Left ventricle myocardium inferior (tissue), 1 donor: ENCODE measurements at places on chromosomes 4 and X.

DNA sequence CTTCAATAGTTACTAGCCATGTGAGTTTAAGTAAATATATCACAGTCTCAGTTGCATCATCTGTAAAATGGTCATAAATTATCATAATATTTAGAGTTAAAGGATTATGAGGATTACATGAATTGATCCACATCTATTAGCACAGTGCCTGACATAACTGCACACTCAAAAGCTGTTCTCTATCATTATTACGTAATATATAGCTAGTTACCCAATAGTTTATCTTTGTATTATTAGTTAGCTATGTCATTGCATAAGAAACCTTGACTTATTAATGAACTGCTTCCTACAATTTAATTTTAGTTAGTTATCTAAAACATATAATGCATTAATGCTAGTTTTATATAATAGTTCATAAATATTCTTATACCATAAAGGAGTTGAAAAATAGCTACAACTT, 1076.9 kb upstream of the GRID2 start:
- DNase-seq = no peak

- peak; percentile 25 for DNase-seq
Measured at GRCh38 chr4:6245246-6246169, 24.1 kb upstream of the WFS1 start.

- no peak for DNase-seq
Measured at GRCh38 chr4:26751004-26751403, 109.6 kb upstream of the STIM2 start.

DNA sequence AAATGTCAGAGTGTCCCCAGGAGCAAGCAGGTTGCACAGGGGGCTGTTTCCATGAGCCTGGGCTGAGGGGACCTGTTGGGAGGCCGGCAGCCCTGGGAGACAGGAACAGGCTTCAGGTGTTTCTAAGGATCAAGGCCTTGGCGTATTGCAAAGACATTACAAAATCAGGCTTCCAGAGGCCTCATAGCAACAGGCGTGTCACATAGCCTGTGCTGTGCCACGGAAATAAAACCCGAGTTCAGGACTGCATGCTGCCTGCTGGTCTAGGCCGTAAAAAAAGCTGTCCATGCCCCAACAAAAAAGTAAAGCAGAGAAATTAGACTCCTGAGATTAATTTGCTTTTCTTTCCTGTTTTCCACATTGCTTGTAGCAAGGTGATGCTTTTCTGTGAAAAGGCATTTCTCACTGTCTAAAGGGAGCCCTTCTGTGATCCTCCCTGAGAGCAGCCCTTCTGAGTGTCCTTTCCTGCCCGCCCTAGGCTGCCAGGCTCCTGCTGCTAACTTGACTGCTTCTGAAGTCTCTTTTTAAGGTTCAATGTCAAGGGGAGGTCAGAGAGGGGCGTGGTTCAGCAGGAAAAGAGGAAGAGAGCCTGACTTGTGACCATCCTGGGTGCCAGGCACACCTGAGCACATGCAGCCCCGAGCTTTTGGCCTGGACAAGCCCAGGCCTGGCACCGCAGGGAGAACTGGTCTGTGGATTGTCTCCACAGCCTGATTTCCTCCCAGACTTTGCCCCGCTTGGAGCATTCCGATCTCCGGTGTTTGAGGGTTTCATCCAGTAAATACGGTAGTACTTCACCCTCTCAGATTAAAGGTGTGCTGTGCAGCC, 21.3 kb downstream of the SHROOM2 start:
- no peak for DNase-seq

DNA sequence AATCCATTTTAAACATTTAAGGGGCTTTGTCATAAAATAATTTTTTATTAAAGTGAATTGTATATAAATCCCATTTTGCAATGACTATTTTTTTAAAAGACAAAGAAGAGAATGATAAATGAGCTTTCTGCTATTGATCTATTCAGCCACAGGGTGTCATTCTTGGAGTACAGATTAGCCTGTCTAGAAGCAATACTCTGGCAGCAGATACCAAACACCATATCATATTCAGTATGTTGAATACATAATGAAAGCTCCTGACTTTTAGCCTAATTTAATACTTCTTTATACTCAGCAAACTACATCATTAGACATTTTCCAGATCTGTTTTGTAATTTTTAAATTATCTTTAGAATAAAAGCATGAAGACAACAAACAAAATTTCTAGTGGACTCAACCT, 496.3 kb downstream of the PDGFC start:
- no peak for DNase-seq

GRCh38 chr4:126396703-126397102, 1081.9 kb downstream of the FAT4 start:
- DNase-seq = no peak

GRCh38 chr4:174217273-174218126, 66.0 kb downstream of the FBXO8 start:
- peak; percentile 42 for DNase-seq

- no peak for DNase-seq
Measured at GRCh38 chrX:105527759-105528158, 294.6 kb upstream of the NRK start.

GRCh38 chr4:137421796-137422195, 110.5 kb downstream of the PCDH18 start:
- no peak for DNase-seq

DNA sequence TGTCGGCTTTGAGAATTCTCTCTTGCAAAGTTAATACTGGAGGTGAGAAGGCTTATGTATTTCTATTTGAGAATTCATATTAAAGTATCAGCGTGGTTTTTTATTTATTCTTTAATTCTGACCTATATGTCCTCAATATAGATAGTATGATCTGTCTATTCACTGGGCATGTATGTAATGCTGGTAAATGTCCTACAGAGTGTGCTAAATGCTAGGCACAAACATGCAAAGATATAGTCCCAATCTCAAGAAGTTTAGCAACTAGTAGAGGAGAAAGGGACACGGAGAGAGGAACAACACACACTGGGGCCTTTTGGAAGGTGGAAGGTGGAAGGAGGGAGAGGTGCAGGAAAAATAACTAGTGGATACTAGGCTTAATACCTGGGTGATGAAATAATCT, 11.0 kb upstream of the BMPR1B start:
- no peak for DNase-seq

DNA sequence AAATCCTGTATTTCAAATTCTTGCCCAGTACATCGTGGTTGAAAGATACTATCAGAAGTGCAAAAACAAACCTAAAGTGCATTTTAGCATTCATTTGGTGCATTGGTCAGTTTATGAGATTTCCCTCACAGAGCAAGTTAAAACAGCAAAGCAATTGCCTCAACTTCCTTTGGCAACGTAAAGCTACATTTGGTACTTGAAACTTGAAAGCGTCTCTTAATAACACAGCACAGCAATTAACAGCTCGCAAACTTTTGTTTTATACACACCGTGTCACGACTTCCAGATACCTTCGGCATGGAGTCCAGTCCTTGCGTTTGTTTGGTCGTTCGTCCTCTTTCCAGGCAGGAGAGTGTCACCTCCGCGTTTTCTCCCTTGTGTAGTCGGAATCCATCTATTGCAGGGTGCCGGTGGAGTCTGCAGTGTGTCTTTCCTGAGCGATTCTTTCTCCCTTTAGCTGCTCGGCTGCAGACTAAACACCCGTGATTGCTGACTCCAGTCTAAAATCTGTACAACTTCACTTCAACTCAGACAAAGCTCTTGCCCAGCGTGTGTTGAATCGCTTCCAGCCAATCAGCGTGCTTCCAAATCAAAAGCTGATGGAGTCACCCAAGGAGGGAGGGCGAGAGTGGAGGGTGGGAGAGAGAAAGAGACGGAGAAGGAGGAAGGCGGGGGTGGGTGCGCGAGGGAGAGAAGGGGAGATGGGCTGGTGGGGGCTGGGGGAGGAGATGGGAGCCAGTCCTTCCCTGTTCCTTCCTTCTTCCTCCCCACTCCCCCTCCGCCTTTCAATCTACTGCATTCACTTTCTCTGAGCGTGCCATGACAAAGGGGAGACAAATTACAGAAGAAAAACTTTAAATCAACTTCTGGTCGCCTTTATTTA, at the start of gene PCDH18:
Gene PCDH18 (minus strand): TSS at position 509 of the 883 bp plus-strand sequence. CDS start 406 bp downstream, at position 103.
- peak; percentile 85 for DNase-seq

- DNase-seq = no peak
Measured at GRCh38 chrX:151042842-151043241, 59.7 kb downstream of the HMGB3 start.

DNA sequence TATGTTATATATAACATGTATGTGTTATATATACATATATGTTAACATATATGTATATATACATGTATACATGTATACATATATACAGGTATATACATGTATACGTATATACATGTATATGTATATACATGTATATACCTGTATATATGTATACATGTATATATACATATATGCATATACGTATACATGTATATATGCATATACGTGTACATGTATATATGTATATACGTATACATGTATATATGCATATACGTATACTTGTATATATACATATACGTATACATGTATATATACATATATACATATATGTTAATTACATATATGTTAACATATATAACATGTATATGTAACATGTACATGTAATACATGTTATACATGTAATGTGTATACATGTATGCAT, 1077.3 kb upstream of the ADGRL3 start:
- DNase-seq = no peak
